ENCODE measurements at places on chromosomes 7 and 10.

DNA sequence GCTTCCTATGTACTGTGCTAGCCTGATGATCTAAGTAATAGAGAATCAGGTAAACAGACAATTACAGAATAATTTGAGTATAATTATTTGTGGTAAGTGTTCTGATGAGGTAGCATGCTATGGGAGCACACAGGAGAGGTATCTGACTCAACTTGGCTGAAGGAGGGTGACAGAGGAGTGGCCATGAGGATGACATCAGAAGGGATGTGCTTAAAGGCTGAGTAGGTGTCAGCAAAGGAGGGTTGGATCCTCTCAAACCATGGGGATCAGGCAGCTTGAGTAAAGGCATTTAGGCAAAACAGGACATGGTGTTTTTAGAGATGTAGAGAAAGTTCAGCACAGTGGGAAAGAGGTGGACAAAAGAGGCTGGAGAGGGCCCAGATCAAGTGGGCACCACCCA lies 29.0 kb downstream of the KLHDC10 start:
- peak; percentile 13 for DNase-seq

DNA sequence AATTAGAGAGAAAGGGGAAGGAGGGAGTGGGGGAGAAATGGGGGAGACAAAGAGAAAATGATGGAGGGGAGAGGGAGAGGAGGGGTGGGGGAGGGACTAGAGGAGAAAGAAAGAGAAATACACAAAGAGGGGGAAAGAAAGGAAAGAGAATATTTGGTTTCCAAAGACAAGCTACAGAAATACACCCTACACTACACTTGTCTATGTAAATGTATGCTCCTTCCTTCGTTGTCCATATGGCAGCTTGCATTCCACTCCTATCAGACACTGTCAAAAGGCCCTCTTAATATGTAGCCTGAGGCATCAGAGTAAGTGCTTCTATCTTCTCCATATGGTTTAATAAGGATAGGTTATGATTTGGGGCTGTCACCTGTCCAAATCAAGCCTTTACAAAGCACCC lies 92.8 kb upstream of the FEZF1 start:
- no peak for DNase-seq

GRCh38 chr10:588246-589165 lies 101.0 kb downstream of the DIP2C start:
- DNase-seq: peak; percentile 28

DNA sequence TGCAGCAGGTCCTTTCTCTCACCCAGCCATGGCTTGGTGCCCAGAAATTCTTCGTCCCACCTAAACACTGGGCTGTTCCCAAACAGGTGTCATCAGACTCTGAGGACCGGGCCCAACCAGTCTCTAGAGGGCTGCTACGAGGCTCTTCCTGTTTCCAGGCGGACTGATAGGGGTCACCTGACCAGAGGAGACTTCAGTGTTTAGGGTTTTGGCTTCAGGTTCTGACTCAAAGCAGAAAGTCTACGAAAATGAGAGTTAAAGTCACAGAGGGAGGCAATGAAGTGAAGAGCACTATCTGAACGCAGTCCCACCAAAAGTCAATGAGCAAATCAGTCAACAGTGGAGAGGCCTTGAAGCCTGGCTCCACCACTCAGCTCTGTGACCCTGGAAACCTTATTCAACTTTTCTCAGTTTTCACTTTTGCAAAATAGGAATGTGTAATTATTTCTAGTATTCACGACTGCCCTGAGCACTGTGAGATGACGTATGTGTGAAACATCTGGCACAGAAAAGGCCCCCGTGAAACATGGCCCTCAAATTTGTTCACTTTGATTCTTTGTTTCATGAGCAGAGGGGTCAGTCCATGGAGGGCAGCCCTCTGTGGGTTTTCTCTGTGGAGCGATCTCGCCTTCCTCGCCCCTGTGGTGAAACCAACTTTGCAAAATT lies 189.9 kb upstream of the PDE1C start:
- DNase-seq: no peak

GRCh38 chr10:26367771-26368170 lies 70.4 kb upstream of the APBB1IP start:
- peak; percentile 77 for DNase-seq

- peak; percentile 72 for DNase-seq
Observed at GRCh38 chr7:108246227-108246837, 116.2 kb upstream of the LAMB4 start.

GRCh38 chr10:83816942-83817341 lies 322.4 kb upstream of the GHITM start:
- DNase-seq: no peak

GRCh38 chr10:85666102-85666501 lies 700.5 kb downstream of the GRID1 start:
- no peak for DNase-seq

- DNase-seq: no peak
Observed at GRCh38 chr7:101636822-101637623, 7.9 kb upstream of the MYL10 start.

DNA sequence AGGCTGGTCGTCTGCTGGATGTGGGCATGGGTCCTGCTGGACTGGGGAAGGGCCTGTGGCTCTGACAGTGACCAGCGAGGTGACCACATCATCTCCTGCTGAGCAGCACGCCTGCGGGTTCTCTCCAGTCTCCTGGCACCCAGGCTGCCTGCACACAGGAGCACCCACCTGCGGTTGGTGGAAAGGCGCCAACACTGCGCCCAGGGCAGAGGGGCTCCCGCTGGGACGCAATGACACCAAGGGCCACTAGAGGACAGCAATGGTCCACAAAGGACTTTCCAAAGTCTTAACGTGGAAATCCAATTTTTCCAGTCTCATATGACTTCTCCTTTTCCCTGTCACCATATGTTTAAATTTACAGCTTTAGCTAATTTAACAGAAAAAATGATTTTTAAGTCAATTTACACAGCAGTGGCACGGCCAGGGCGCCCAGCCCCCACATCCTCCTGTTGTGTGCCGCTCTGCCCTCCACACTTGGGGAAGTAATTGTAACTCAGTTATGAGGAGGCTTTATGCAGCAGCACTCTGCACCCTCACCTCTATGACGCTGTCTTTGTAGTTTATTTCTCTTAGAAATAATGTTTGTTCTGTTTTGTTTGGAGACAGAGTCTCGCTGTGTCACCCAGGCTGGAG lies 38.1 kb downstream of the CFAP46 start:
- DNase-seq: peak; percentile 43

- DNase-seq: no peak
Observed at GRCh38 chr7:108328174-108328651, 128.0 kb downstream of the NRCAM start.

- DNase-seq: no peak
Observed at GRCh38 chr7:104902183-104902582, 111.8 kb upstream of the KMT2E start.

- peak; percentile 56 for DNase-seq
Observed at GRCh38 chr7:138449580-138449979, 10.5 kb upstream of the TRIM24 start.

DNA sequence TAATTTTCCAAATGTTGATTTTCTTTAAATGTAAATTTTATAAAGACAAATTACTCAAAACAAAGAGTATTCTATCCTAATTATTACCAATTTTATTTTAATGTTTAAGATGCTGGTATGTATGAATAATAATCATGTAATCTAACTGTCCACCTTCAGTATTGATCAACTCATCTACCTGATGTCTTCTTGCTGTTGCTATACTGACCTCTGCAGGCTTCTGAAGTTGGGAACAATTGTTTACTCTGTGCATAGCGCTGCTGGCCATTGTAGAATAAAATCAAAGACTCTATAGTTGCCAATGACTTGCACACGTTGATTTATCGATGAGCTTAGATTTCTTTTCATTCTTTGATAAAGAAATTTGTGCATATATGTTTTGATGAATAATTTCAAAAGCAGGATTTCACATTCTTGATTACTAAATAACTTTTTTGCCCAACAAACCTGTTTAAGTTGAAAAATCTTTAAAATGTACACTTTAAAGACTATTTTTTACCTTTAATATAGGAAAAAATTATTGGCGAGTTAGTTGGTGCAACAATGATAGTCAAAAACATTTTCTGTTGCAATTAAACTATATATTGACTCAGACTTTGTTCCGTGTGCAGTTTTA lies 282.3 kb downstream of the TFEC start:
- DNase-seq: peak; percentile 32

GRCh38 chr7:97015756-97016380 lies 8.8 kb downstream of the DLX5 start:
- no peak for DNase-seq

DNA sequence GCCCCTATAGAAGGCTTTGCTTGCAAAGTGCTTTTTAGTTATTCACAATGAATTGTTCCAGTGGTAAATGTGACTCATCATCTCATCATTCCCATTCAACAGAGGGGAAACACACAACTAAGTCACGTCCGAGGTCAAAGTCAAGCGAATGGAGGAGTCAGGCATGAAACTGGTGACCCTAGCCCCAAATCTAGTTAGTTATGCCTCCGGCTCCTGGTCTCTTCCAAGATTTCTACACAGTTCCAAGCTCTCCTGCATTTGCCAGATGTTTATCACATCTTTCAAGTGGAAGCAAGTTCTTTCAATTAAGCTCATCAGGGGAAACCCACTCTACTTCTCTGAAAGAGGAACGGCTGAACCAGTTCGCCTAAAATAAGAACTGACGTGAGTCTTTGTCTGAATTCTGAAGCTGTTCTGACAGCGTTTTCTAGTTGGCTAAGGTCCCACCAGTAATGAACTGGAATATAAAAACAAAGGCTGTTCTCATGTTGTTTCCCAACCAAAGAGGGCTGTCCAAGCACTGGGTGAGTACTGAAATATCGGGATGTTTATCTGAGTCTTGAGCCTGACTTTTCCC lies 140.9 kb upstream of the NRBF2 start:
- DNase-seq: no peak

- DNase-seq: no peak
Observed at GRCh38 chr7:2622869-2623697, 8.7 kb upstream of the TTYH3 start.

GRCh38 chr7:110043519-110043918 lies 1047.4 kb upstream of the LRRN3 start:
- DNase-seq: no peak

GRCh38 chr10:26779176-26779860 lies 81.4 kb downstream of the ABI1 start:
- peak; percentile 74 for DNase-seq

- DNase-seq: no peak
Observed at GRCh38 chr10:110818311-110819256, 53.1 kb upstream of the PDCD4 start.

- no peak for DNase-seq
Observed at GRCh38 chr7:41491883-41492471, 210.9 kb downstream of the INHBA start.

DNA sequence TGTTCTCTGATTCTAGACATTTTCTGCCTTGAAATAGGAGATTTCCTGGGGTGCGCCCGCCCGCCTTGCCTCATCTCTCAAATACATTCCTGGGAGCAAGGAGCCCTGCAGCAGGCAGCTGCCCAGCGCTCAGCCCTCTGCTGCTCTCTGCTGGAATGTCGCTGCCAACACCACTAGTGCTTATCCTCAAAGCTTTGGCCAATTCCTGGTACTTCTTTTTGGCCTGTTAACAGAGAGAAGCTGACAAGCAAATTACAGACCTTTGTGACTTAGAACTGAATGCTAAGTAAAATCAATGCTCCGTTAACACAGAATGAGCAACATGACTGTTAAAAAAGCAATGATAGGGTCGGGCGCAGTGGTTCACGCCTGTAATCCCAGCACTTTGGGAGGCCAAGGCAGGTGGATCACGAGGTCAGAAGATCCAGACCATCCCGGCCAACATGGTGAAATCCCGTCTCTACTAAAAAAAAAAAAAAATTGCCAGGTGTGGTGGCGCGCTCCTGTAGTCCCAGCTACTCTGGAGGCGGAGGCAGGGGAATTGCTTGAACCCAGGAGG lies 41.9 kb upstream of the SYPL1 start:
- DNase-seq: peak; percentile 86

- DNase-seq: no peak
Observed at GRCh38 chr10:89283025-89283935, 18.6 kb upstream of the IFIT2 start.

DNA sequence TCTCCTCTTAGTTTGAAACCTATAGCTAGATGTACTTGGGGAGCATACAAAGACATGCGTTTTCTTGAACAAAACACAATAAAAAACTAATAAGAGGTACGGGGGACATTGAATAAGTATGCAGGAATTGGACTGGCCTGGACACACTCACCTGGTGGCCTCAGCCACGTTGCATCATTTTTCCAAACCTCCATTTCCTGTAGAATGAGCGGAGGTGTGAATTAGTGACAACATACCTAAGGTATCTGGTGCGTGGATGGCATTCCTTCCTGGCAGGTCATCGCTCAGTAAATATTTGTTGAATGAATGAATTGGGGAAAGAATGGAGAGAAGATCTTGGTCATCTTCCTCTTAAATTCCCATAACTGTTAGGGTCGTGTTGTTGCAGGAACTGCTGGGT lies 103.2 kb upstream of the CTBP2 start:
- peak; percentile 97 for DNase-seq

- no peak for DNase-seq
Observed at GRCh38 chr10:120432209-120432608, 24.8 kb upstream of the PLPP4 start.

DNA sequence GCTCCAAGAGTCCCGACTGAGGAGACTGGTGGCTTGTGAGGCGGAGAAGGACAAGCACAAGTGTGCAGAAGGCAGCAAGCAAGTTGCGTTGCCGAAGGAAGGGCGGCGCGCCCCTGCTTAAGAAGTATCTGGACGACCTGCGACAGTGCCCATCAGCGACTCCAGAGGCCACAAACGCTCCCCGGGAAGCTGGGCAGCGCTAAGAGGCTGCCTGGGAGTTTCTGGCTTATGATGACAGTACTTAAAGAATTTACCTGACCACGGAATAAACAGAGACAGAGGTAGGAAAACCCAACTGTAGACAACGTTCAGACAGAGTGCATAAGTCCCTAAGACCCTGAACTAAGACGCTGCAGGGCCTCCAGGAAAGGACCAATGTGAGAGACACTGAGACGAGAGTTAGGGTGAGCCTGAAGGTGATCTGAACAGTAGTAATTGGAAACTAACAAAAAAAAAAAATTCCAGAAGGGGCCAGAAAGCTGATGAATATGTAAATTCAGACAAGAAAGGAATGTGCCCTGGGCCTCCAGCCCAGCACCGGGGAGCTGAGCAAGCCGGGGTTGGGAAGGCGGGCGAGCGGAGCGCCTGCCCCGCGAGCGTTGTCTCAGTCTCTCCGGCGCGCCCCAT lies 1.0 kb downstream of the OSBPL3 start:
- peak; percentile 56 for DNase-seq

- no peak for DNase-seq
Observed at GRCh38 chr7:29287366-29287765, 92.8 kb downstream of the CHN2 start.

- DNase-seq: peak; percentile 80
Observed at GRCh38 chr7:137454767-137455166, 111.2 kb upstream of the PTN start.

DNA sequence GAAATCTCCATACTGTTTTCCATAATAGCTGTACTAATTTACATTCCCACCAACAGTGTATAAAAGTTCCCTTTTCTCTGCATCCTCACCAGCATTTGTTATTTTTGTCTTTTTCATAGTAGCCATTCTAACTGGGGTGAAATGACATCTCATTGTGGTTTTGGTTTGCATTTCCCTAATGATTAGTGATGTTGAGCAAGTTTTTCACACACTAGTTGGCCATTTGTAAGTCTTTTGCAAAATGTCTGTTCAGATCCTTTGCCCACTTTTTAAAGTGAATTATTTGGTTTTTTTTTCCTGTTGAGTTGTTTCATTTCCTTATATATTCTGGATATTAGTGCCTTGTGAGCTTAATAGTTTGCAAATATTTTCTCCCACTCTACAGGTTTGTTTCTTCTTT lies 101.0 kb upstream of the NFE2L3 start:
- no peak for DNase-seq

- no peak for DNase-seq
Observed at GRCh38 chr10:43409385-43410109, 561 bp upstream of the HNRNPF start.

All from mesendoderm (in vitro differentiated cells).